ENCODE measurements at places on chromosomes 12 and 14.

- no peak for DNase-seq
Observed at GRCh38 chr12:57099047-57099714, 10.3 kb downstream of the NAB2 start.

DNA sequence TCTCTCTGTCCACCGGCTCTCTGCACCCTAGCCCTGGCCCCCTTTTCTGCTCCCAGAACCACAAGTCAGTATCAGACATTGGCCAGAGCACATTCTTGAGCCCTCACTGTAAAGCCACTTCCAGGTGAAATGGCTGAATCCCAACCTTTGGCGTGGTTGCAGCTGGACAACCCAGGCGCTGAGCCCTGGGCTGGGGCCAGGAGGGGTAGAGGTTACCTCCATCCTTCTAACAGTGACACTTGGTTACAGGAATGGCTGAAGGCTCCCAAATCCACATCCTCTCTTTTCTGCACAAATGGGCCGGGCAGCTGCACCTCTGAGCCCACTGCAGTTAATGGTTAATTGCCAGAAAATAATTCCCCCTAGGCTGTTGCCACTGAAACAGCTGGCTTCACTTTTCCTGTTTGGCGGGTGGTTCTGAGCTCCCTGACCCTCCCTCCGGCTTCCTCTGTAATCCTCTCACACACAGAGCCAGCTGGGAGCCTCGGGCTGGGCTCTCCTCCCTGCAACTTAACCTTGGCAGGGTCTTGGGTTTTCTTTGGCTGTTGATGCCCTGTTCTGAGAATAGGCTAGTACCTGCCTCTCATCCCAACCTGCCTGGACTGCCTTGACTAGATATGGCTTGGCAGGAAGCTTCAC, 44.1 kb downstream of the TSPAN11 start:
- no peak for DNase-seq

GRCh38 chr12:31015215-31015614, 58.4 kb upstream of the DDX11 start:
- no peak for DNase-seq

- no peak for DNase-seq
Observed at GRCh38 chr14:35342489-35343010, 50.4 kb downstream of the PSMA6 start.

- DNase-seq, result no peak
Observed at GRCh38 chr14:81766321-81766915, 232.8 kb upstream of the SEL1L start.

- no peak for DNase-seq
Observed at GRCh38 chr12:100823963-100824362, 29.4 kb downstream of the ANO4 start.

DNA sequence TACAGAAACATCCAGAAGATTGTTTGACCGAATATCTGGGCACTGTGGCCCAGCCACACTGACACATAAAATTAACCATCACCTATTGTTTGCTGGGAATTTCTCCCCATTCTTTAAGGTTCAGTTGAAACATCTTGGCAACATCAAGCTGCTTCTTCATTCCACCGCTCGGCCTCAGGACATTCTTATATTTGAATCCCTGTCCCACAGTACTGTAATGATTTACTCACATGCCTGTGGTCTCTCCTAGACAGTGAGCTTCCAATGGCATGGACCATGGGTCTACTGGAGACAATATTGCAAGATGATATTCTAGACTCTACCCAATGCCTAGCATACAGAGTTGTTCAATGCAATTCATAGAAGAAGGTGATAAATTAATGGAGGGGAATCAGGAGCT, 56.1 kb downstream of the EMP1 start:
- DNase-seq, result no peak

DNA sequence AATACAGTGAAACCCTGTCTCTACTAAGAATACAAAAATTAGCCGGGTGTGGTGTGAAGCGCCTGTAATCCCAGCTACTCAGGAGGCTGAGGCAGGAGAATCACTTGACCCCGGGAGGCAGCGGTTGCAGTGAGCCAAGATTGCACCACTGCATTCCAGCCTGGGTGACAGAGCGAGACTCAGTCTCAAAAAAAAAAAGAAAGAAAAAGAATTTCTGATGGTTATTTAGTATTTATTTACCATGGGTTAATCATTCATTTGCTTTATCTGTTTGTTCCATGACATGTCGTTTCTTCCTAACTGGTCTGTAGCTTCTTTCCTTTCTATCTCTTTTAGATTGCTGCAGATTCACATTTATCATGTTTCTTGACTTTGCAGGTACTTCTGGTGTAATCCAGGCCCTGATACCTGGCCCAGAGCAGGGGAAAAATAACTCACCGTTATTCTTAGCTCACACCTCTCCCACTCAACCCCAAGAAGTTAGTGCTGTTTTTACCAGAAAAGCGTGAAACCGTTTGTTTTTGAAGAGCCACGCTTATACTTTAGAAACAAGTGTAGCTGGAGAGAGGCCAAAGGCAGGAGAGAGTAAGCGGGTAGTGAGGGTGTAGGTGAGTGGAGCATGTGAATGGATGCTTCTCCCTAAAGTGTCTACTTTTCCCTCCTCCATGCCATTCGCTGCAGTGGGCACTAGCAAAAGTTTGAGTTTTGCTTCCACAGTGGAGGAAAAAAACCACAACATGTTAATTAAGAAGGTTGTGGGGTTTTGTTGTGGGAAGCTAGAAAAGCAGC, 45.4 kb downstream of the SRGAP1 start:
- no peak for DNase-seq

GRCh38 chr12:106078358-106079010, 60.3 kb downstream of the NUAK1 start:
- DNase-seq, result no peak

DNA sequence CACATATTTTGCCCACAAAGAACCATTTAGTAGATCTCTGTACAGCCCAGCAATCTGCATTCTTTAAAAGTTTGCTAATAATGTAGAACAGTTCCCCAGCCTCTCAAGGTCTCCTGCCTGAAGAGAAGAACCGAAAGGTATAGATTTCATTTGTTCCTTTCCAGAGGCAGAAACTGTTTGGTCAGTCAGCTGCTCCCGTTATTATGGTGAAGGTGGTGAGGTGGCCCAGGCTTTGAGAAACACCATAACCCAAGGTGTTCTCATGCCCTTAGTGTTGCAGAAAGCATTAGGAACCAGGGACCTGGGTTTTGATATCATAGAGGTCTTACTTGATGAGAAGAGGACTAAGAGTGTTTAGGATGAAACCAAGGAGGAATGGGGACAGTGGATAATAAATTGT, 65.3 kb downstream of the SUSD6 start:
- no peak for DNase-seq

GRCh38 chr12:83462419-83462818, 775.7 kb downstream of the TMTC2 start:
- DNase-seq, result no peak

DNA sequence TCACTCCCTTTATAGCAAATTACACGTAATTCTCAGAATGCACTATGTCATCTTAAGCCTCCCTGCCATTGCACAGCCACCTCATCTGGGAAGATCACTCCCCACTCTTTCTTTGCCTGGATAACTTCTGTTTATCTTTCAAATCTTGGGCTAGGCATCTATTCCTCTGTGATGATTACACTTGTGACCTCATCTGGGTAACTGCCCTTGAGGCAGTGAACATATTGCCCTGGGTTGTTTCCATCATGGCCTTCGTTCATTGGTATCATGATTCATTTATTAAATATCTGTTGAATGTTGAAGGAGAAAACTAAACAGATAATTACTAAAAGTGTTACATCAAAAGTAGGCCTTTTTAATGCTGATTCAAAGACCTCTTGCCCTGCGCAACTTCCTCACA, 26.2 kb upstream of the PDE3A start:
- no peak for DNase-seq

DNA sequence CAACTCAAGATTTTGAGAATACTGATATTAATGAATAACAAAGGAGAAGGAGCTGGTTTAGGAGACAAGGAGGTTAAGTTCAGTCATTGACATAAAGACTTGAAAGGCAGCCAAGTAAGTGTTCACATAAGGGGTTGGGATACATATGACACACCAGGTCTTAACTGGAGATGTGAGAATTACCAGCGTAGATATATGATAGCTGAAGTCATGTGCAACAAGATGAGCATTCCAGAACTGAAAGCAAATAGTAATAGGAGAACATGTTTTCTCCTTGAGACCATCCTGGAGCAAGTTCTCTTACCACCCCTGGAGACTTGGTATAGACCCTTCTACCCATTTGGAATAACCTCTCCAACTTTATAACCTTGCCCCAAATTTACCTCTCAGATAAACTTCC, 43.3 kb upstream of the NPFF start:
- DNase-seq, result no peak

DNA sequence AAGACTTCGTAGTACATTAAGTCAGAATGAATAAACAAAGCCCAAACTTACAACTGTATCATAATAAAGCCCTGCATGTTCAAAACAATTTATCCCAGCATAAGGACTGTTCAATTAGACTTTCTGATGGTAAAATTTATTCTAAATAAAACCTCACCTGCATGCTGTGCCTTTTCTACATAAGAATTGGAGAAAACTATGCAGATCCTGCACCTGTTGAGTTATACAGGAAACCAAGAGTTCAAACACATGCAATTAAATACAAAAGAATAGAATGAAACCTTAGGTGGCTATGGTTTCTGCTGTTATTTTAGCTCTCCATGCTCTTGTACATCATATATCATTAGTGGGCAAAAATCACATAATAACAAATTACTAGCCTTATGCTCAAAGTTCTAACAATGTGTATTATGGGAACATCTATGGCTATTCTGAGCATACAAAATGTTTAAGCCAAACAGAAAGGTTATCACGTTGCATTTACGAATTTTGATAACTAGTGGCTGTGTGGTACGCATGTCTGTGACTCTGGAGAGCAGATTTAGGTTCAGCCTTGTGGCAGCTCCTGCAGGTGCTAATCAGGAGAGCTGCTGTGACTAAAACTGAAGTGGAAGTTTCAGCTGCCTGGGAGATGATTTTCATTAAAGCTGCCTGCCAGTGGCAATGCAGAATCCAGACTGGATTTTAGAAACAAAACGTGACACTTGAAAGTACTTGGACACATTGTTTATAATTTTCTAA, 36.1 kb upstream of the LRFN5 start:
- no peak for DNase-seq

DNA sequence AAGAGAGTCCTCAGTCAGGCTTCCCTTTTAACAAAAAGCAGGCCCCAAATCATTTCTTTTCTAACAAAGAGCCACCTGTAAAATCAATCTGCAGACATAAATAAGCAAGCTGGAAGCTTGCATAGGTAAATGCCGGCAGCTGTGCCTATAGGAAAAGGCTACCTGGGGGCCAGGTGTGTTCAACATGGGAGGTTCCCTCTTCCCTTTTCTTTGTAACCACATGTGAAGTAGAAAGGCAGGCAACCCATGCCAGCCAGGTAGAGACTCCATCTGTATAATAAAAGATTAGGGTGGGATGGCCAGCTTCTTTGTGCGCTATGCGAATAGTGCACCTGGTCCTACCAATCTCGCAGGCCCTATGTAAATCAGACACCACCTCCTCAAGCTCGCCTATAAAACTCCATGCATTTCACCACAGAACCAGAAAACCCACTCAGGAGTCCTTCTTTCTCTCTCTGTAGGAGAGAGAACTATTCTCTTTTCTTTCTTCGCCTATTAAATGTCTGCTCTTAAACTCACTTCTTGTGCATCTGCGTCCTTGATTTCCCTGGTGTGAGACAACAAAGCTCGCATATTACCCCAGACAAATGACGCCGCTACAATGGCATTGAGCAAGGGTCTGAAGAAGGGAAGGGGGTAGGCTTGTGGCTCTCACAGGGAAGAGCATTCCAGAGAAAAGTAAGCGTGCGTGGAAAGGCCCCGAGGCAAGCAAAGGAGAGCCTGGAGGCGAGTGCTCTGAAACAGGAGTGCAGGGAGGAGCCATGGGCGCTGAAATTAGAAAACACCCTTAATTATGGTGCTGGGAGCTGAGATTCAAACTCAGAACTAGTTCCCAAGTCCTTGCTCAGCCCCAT, 67.2 kb downstream of the TTC9 start:
- no peak for DNase-seq

DNA sequence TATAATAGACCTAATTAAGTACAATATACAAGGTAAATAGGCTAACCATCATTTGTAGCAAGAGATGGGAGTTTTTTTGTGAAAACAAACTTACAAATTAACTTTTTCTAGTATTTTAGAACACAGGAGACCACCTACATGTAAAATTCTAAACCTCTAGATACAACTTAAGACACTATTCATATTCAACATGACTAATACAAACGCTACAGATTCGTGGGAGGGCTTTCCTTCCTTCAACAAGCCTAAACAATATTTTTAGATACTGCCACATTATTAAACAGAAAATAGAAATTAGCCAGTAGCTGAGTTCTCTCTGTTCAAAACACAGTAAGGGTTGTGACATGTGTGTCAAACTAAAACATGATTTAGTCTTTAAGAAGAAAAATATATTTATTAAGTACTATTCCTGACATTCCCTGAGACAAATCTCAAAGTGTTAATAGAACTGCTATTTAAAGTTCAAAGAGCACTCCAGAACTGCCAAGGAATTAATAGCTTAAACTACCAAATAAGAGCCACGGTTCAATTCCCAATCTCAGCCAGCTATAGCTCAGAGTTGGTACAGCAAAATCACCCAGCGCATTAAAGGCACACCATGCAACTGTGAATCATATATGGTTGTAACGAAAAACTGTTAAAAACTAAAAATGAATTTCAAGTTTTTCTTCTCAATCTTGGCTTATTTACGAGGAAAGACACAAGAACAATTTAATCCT, 10.7 kb downstream of the MED13L start:
- DNase-seq, result no peak

DNA sequence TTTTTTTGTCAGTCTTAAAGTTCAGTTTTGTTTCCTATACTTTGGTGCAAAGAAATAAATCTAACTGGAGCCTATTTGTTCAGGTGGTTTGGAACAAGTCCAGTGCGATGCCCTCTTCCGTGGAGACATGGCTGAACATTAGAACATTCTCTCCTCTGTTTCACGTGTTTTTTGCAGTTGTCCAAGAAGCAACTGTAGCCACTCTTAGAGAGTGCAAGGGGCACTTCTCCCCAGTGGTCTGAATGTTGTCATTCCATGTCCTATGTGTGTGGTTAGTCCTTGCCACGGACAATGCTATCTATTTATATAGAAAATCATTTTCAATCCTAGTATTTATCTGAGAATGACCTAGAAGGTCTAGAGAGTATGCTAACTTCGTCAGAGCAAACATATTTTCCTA, 1232.5 kb upstream of the SEL1L start:
- DNase-seq, result no peak

DNA sequence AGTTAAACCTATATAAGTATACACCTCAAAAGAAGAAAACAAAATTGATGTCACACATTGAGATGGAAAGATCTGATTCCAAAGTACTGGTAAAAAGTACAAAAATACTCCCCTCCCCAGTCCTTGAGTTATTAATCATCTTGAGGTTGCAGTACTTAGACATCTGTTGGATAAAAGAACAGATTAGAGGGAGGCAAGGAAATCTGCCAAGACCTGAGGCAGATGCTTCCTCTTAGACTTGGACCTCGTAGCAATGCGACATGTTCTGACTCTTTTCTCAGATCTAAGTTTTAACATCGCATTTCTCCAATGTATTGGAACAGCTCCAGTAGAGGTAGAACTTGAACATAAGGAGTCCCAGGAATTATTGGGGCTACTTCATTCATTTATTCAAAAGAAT, 187.9 kb upstream of the GRIN2B start:
- no peak for DNase-seq

- DNase-seq, result no peak
Observed at GRCh38 chr14:90547968-90548367, 151.1 kb downstream of the CALM1 start.

Measured in activated CD8-positive, alpha-beta memory T cell treated with anti-CD3 and anti-CD28 coated beads for 1 hour (primary cell).